Large intestine (tissue), 12 donors: ENCODE measurements at places on chromosomes 7 and 10.

GRCh38 chr10:11057994-11058393 lies 40.3 kb downstream of the CELF2 start:
- DNase-seq, result no peak

DNA sequence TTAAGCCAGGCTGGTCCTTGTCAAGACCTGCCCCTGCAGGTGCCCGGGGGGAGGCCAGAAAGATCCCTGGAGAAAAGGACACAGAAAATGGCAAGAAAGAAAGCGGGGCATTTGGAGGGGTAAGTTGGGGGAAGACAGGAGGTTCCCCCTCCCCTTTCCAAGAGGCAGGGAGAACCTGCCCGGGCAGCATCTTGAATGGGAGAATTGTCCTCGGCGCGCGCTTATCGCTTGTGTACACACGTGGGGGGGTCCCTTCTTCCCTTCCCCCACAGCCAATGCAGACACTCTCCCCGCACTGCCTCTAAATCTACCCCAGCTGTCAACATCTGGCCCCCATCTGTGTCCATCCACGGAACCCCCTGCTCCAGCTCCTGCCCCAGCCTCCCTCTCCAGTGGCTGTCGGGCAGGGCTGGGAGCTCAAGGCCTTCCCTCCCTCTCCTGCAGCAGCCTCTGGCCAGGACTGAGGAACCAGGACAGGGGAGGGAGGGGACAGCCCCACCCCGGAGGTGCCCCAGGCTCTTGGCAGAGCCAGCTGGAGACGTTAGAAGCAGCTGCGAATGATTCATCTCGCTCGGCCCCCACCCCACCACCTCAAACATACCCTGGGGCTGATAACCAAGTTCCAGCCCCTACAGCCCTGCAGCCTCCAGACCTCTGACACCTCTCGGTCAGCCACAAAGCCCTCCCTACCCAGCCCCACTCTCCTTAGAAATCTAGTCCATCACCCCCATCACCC lies 25.3 kb downstream of the EPHB4 start:
- peak; percentile 60 for DNase-seq

DNA sequence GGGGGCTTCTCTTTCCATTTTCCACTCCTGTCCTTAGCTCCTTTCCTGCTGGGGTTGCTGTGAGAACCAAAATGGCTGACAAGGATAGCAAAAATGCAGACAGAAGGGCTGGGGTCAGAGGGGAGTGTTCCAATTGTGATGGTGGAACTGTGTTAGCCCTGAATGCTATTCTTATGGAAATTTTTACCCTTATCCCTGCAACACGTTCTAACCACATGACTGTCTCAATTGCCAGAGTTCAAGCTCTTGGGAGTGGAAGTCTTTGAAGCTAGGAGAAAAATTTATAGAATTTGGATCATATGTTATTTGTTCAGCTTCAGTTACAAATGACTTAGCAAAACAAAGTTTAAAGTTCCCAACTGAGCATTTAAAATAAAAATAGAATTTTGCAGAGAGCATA lies 134.1 kb downstream of the ADCYAP1R1 start:
- DNase-seq, result no peak

DNA sequence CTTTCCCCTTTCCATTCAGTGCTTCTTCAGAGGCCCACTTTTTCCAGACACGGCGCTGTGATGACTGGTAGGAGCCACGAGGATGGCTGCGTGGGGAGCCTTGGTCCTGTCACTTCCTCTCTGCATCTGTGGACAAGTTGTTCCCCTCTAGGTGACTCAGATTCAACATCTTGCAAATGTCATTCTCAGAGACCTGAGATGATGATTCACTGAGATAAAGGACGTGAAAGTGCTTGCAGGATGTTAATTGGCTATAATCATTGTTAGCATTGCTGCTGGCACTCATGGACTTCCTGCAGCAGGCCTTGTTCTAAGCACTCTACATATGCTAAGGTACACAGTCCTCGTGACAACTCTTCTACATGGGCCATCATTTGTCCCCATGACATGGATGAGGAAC lies 489.8 kb upstream of the ZMIZ1 start:
- no peak for DNase-seq

GRCh38 chr7:131945957-131946544 lies 389.6 kb upstream of the PODXL start:
- peak; percentile 80 for DNase-seq

- DNase-seq, result no peak
Observed at GRCh38 chr7:56009695-56010094, 41.5 kb downstream of the PSPH start.

GRCh38 chr7:138543739-138544138 lies 83.7 kb downstream of the TRIM24 start:
- DNase-seq, result no peak

DNA sequence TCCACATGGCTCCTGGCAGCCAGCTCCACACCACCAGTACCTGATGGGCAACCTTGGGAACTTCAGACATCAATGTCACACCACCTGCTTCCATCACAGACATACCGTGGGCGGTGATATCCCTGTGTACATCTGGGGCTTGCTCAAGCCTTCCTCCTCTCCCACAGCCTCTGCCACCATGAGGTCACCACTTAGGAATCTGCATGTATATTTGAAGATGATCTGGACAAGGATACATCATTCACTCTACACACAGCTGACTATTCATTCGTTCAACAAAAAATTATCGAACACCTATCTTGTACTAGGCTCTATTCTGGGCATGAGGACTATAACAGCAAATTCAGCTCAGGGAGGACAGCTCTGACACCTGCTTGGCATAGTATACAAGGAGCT lies 6.8 kb downstream of the DLG5 start:
- no peak for DNase-seq

DNA sequence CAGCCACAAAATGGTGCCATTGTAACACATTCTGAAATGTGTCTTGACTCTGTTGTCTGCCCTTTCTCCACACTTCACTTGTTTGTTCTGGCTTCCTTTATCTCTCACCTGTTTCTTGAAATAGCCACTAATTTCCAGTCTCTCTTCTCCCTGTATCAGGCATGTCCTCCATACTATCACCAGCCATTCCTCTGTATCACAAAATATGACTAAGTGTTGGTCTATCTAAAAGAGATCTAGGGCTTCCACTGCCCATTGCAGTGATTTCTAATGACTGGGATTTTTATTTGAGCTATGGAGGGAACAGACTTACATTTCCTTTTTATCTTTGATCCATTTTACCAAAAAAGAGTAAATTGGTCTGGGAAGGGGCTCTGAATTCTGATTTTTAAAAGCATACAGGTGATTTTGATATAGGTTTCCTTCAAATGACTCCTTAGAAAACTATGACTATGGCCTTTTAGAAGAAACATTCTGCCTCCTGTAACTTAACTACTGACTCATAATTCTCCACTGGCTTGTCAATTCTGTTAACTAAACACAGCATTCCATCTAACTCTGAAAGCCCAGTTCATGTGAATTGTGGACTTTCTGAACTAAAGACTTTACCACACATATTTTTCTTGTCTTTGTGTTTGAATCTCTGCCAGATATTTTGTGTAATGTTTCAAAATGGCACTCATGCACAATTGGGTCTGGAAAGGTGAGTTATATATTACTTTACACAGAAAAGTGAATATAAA lies 1121.4 kb downstream of the XPNPEP1 start:
- DNase-seq, result no peak
